WERI-Rb-1 (cell line): ENCODE measurements at places on chromosomes 5 and 9.

- no peak for DNase-seq
Measured at GRCh38 chr5:137738947-137739346, 3.1 kb upstream of the KLHL3 start.

- DNase-seq = no peak
Measured at GRCh38 chr9:113570749-113571711, 107.5 kb downstream of the RGS3 start.

DNA sequence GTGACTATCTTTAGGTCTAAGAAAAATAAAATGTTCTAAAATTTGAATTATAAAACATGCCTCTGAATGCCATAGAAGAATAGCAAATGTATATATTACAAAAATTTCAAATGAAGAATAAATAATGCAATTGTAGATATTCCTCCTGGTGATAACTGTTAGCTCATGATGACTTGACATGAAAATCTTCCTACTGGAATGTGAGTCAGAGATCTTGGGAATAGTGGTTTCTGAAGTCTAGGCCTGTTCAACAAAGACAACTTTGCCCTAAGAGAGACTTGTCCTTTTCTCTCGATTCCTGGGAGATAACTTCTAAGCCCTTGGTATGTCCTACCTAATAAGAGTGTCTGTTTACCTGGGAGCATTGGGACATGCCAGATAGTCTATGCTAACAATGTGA is 746.3 kb upstream of the RIOK2 start:
- no peak for DNase-seq

DNA sequence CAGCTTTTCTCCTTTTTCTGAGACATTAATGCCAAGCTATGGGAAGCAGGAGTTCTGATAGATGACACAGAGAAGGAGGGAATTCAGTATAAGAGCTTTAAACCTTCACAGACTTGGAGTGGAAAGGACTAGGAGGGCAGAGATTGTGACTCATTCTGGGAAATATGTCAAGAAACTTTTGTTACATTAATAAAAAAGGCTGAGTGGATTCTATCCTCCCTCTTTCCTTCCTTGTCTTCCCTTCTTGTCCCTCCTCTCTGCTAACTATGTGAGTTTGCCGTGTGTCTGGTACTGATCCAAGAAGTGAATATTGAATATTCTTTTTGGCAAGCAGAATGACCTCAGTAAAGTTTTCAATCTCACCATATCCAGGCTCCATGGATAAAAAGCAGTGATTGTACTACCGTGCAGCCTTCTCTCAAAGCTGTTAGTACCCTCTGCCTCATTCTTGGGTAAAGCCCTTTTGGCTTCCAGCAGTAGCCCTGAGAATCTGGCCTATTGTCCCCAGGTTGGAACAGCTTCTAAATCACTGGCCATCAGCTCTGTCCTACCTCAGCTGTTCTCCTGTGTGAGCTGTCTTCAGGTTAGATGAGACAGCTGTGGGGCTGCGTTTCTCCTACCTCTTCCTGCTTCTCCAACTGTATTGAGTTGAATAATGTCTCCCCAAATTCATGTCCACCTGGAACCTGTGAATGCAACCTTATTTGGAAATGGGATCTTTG is 73.9 kb downstream of the ATG10 start:
- DNase-seq = no peak

DNA sequence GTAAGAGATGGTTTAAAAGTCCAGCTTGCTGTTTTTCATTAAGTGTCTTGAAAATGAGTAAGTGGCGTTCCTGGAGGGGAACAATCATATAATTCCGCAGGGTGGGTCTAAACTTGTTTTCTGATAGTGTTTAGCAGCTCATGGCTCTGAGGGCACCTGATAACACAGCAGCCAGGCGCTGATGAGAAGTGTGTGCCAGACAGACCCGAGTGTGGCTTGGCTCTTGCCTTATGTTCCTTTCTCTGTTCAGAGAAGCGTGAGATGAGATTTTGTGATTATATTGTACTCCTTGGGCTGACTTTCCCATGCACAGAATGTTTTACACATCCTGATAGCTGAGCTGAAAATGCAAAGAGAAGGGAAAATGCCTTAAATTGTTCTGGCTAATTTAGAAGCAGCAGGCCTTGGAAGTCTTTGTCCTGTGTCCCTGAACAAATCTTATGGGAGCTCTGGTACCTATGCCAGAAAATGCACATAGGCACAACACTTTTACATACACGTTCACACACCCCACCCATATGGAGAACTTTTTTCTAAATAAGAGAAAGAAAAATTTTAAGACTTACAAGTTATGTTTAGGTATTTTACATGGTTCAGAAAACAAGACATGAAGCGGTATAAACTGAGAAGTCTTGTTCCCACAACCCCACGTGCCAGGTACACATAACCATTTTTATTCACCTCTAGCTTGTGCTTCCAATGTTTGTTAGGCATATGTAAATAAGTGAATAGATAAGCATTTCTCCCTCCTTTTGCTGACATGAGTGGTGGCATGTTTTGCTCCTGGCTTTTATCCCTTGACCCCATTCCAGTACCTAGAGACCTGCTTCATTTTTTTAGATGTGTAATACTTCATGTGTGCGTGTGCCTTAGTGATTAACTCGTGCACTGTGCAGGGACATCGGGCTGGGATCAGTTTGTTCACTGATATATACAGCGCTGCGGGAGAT is 152.2 kb upstream of the OTULINL start:
- no peak for DNase-seq

- DNase-seq = no peak
Measured at GRCh38 chr5:118397236-118397635, 591.1 kb downstream of the DTWD2 start.

- DNase-seq = no peak
Measured at GRCh38 chr9:89376741-89377351, 58.5 kb downstream of the SECISBP2 start.

GRCh38 chr9:128626181-128626580 is 30.5 kb downstream of the DYNC2I2 start:
- DNase-seq = no peak

DNA sequence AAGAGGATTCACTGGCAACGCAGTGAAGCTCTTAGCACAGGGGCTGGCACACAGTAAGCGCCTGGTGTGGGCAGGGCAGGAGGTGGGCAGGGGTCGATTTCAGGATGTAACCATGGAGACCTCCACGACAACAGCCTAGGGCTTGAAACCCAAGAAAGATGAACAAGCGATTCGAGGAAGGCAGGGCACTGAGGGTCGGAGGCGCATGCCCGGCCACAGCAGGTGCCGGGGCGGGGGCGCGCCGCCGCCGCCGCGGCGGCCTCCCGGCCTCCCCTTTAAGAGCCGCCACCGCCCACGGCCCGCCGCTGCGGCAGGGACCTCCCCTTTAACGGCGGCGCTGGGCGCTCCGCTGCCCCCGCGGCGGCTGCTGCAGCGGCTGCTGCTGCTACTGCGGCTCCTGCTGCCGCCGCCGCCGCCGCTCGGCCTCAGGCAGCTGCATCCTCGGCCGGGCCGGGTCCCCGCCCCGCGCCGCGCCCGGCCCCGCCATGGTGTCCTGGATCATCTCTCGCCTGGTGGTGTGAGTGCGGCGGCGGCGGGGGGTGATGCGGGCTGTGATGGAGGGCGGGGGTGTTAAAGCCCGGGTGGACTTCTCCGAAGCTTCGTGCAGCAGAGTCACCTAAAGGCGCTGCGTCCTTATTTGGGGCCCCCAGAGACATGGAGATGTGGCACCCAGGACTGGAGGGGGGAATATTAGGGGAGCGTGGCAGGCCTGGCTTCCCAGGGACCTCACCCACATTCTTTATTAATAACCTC is at the start of gene REEP2:
TSS of gene REEP2 (plus strand) at position 334 of the 753 bp plus-strand sequence. CDS start at position 486, 152 bp downstream.
- DNase-seq = peak; percentile 63

DNA sequence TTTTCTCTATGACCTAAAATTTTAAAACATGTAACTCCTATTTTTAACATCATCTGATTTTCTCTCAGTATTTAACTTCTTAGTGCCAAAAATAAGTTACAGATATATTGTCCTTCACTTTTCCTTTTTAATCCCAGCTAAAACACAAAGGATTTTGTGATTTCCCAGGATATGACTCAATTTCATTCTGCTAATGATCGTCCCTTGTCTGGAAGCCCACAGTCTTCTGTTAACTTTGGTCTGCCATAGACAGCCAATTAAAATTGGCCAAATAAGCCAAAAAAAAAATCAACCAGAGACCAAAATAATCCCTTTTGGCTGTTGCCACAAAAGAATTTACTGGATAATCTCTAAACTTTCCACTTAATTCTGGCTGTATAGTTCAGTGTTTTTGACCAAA is 124.5 kb upstream of the FST start:
- no peak for DNase-seq

GRCh38 chr9:76431601-76432000 is 27.4 kb upstream of the GCNT1 start:
- no peak for DNase-seq

DNA sequence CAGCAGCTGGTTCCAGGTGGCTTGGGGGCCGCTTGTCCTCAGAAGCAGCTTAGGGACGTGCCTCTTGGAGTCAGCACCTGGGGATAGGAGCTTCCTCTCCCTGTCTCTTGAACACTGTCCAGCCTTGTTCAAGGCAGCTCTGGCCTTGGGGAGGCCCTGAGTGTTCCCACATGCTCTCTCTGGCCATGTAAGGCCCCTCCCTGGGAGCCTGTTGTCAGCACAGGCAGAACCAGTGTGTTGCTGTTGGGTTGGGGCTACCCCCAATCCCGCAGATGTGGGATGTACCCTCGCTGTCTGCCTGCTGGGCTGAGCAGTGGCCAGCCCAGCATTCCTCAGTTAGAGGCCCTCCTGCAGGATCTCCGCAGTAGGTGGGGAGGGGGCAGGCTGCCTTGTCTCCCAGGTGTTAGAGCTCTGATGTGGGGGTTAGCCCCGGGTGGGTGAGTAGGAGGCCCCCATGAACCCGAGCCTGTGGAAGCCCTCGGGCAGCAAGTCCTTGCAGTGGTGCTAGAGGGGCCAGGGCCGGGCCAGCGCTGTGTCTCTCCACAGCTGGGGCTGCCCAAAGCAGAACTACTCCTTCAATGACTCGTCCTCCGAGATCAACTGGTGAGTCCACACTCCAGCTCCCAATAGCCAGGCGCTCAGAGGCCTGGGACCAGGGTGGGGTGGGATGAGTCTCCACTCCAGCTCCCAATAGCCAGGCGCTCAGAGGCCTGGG is 51.6 kb downstream of the KCNT1 start:
- DNase-seq = no peak

- no peak for DNase-seq
Measured at GRCh38 chr5:176633598-176633997, 3.1 kb downstream of the EIF4E1B start.

DNA sequence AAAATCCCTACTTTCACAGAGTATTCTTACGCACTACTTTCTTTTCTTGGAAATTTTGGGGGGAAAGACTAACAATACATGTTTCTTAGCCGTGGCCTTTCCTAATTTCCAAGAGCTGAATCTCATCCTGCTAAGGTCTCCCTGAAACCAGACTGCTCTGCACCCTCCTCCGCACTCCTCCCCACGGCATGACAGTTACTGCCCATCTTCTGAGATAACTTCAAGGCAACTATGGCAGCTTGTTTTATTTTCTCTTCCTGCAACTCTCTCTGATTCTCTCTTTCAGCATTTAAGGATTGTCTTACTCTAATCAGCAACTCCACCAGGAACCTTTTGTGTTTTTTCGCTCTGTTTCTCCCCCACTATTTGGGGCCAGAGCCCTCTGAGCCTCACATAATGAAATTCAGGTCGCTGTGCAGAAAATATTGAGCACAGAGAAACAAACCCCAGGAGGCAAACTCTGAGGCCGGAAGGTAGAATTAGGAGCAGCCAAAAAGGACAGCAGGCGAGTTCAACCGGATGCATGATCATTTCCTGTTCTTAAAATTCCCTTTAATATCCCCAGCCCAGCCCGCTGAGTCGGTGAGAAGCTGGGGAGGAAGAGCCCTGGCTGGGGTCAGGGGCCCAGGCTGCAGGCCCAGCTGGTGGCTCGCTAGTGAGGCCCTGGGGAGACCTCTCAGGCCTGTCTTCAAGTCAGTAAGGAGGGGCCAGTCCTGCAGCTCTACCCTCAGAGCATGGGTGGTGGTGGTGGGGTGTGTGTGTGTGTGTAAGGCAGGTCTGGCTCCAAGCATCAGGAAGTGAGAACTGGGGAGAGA is 213.6 kb upstream of the S1PR3 start:
- DNase-seq = no peak

DNA sequence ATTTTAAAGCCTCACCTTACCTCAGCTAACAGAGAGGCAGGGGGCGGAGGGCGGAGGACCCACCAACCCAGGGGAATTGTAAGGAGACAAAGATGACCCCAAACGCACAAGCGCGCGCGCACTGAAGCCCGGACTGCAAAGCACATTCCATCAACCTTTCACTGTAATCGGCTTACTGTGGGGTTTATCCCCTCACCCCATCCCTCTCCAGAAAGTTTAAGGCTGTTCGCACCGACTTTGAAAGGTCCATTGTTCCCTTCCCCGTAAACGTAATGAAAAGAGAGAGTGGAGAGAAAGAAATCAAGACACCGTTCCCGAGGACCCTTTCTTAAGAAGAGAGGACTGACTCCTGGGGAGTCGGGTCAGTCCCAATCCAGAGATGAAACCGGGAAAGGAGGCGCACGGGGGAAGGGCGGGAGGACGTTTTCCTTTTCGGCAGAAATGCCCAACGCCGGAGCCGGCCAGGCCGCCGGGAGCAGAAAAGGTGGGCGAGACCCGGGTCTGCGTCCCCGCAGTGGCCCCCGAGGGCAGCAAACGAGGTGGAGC is 464 bp downstream of the CEMIP2 start:
- DNase-seq = peak; percentile 58

DNA sequence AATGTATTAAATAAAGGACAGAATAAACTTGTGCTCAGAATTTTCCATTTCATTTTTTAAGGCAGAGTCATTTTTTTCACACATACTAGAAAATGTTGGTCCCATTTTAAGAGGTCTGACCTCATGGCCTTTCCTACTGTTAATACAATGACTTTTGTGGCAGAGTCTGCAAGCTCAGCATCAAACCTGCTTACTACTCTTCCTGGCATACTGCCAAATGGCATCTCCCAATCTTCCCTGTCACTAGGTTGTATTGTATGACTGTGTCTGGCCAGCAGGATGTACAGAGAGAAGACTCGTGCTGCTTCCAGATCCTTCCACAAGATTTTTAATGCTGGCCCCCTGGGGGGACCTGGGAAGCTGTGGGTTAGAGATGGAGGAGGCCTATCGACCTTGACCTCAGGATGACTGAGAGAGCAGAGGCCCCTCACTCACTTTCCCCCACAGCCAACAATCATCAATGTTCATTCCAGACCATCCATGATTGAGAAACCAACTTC is 64.7 kb downstream of the BARX1 start:
- DNase-seq = no peak

- no peak for DNase-seq
Measured at GRCh38 chr9:120361551-120361950, 218.4 kb downstream of the CDK5RAP2 start.

- no peak for DNase-seq
Measured at GRCh38 chr9:16715404-16715803, 155.1 kb downstream of the BNC2 start.

GRCh38 chr5:122500245-122501088 is 188.4 kb downstream of the SNCAIP start:
- DNase-seq = peak; percentile 53

DNA sequence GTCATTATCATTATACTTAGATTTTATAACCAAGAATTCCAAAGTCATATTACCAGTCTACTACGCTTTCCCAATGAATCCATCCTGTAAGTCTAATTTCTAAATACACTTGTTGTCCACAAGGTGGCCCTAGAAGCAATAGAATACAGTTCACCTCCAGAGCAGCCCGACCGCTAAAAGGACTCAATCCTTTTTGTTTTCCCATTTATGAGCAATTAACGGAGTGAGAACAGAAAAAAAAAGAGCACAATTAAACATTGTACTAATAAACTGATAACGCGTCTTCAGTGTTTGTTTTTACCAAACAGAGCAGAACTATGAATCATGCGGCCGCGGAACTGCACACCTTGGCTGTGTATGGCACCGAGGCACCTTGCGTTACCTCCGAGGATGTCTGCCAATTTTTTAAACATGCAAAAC is 160.7 kb upstream of the DAPK1 start:
- DNase-seq = peak; percentile 28

GRCh38 chr5:129244478-129244877 is 149.9 kb downstream of the ISOC1 start:
- no peak for DNase-seq
